ENCODE measurements at places on chromosomes 7 and 10.

DNA sequence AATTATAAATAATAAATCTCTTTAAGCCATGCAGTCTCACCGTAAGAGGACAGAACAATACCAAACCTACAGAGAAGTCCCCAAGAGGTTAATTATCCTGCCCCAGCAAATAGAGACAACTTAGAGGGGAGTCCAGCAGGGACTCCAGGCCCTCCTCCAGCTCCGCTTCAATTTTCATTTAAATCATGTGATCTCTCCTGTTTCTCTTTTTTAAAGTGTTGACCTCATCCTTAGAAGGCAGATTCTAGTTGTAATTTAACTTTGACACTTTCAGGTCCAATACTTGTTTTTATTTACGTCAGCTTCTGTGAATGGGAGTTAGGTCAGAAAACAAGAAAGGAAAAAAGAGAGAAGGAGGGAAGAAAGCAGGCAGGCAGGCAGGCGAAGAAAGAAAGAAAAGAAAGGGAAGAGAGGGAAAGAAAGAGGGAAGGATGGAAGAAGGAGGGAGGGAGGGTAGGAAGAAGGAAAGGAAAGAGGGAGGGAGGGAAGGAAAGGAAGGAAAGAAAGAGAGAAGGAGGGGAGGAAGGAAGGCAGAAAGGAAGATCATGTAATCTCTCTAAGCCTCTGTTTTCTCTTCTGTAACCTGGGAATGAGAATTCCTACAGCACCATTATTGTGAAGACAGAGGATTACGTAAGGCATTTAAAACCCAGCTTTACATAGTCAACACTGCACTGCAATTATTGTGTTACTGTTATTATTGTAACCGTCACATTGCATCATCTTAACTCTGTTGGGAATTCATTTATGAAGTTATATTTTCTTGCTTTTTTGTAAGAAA, 227.7 kb downstream of the SKIDA1 start:
- no peak for DNase-seq

DNA sequence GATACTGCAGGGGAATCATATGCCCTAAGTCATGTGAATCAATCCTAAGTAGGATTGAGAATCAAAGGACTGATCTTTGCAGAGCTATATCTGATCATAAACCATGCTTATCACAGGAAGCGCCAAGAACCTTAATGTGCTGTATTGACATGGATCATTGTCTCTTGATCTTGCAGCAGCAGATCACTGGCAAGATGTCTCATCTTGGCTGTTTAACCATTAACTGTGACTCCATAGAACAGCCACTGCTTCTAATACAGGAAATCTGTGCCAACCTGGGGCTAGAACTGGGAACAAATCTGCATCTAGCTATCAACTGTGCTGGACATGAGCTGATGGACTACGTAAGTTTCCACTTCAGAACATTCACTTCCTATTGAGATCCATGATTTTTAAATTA, 21.6 kb downstream of the ENO4 start:
- DNase-seq = no peak

GRCh38 chr7:17996442-17997223, 31.0 kb downstream of the PRPS1L1 start:
- DNase-seq = no peak

DNA sequence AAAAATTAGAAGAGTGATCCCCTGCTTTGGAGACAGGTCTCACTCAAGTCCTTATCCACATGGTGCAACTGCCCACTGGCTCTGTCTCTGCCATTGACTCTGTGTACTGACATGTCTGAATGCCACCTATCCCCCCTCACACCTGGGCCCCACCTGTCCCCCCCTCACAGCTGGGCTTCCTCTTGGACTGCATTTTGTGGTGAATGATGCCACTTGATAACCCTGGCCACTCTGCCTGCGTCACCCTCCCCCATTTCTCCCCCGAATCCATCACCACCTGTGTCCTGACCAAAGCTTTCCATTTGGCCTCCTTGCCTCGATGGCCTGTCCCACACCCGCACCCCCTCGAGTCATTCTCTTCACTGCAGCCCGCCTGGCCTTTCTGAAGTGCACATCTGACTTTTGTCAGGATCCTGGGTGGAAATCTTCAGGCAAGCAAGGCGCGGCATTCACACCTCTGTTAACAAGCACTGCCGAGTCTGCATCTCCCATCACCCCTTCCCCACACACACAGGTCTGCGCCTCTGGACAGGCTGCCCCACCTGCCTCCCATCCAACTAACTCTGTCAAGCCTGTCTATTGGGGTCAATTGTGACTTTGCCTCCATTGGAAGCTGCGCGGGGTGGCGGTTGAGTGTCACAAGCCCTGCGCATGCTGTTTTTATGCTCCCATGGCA, 175.3 kb upstream of the KLF14 start:
- DNase-seq = no peak

DNA sequence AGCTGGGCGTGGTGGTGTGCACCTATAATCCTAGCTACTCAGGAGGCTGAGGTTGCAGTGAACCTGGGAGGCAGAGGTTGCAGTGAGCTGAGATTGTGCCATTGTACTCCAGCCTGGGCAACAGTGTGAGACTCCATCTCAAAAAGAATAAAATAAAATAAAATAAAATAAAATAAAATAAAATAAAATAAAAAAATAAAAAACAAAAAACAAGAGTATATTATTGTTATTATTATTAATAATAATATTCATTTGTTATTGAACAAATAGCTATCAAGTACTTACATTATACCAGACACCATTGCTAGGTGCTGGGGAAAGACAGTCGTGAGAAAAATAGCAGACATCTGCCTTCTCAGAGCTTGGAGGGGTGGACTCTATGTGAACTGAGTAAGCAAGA, 24.1 kb downstream of the PAX2 start:
- no peak for DNase-seq

GRCh38 chr7:145265180-145265579, 429.3 kb upstream of the TPK1 start:
- DNase-seq = no peak

GRCh38 chr10:110779489-110779888, 92.2 kb upstream of the PDCD4 start:
- DNase-seq = no peak

GRCh38 chr7:36441344-36442022, 51.8 kb downstream of the ANLN start:
- no peak for DNase-seq

DNA sequence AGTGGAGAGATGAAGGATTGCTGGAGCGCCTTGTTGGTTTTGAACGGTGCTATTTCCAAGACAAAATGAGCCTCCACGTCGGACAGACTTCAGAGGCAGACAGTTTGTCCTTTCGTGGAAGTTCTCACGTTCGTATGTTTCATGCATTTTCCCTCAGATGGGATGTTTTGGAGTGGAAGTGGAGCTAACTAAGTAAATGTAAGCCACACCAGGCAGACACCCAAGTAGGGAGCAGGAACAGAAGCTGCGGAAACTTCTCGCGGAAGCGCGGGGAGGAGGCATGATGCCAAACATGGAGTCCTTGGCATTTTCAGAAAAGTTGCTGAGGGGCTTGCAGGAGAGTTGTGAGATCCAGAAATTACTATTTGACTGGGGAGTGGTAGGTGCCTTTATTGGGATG, 145.6 kb upstream of the PRR15 start:
- no peak for DNase-seq

- DNase-seq = no peak
Observed at GRCh38 chr10:30178356-30178964, 119.1 kb upstream of the JCAD start.

GRCh38 chr7:125930848-125931247, 1001.2 kb upstream of the POT1 start:
- no peak for DNase-seq

GRCh38 chr10:64115908-64116643, 594.9 kb downstream of the REEP3 start:
- DNase-seq = no peak

DNA sequence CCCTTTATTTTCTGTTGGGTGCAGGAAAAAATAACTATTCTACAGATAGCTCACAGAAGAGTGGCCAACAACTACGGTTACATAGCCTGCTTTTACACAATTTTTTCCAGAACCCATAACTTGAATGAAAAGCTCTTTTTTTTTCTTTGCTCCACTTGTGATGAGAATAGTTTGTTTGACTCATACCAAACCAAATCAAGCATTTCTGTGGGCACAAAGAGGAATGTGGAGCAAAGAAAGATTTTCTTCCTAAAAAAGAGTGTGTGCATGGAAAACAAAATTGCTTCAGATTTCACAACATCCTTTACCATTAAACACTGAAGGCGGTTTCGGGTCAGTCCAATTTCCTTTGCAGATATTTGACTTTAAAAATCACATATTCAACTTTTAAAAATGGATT, 54.8 kb upstream of the RAB11FIP2 start:
- DNase-seq = no peak

GRCh38 chr10:119714484-119714816, 11.4 kb upstream of the INPP5F start:
- no peak for DNase-seq

GRCh38 chr7:6153646-6154541, 118.5 kb downstream of the CYTH3 start:
- DNase-seq = no peak

DNA sequence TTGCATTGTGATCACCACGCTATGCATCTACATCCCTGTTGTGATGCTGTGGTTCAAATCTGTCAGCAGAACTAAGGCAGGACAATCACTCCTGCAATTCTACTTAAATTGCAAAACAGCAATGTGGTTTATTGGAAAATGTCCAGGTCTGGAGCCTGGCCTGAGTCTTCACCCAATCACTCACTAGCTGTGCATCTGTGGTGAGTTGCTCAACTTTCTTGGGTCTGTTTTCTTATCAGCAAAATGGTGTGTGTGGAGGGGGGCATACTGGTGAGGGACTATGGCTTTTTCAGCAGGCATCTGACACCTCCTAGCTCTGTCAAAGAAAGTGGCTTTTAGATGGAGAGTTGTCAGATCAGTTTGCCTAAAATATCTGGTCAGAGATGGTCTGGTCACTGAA, 108.3 kb upstream of the FEZF1 start:
- DNase-seq = no peak

DNA sequence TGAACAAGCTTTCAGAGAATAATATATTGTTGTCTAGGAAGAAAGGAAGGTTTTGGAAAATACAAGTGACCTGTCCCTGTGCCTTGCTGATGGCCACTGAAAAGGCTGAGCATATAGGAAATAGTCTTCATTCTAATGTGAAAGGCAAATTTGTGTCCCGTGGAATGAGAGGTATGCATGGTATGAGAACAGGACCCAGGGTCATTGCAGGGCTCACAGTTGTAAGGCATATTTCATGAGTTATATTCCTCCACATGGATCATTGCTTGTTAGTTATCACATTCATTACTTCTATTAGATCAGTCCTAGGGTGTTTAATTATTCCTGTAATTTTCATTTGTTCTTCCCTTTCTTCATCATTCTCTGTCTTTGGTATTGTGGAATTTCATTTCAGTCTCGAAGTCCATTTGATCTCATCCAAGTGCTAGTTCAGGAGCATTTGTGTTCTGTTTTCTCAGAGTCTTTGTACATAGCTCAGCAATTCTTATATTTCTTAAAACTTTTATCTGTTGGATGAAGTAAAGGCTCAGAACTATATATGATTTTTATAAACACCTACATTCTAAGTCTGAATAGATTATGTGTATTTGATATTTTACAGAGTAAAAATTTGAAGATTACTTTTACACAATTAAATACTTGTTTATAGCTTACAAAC, 39.4 kb upstream of the ARHGAP21 start:
- DNase-seq = no peak

- no peak for DNase-seq
Observed at GRCh38 chr10:120824881-120825309, 26.3 kb upstream of the WDR11 start.

- DNase-seq = no peak
Observed at GRCh38 chr10:99685597-99685967, 26.3 kb downstream of the ENTPD7 start.

DNA sequence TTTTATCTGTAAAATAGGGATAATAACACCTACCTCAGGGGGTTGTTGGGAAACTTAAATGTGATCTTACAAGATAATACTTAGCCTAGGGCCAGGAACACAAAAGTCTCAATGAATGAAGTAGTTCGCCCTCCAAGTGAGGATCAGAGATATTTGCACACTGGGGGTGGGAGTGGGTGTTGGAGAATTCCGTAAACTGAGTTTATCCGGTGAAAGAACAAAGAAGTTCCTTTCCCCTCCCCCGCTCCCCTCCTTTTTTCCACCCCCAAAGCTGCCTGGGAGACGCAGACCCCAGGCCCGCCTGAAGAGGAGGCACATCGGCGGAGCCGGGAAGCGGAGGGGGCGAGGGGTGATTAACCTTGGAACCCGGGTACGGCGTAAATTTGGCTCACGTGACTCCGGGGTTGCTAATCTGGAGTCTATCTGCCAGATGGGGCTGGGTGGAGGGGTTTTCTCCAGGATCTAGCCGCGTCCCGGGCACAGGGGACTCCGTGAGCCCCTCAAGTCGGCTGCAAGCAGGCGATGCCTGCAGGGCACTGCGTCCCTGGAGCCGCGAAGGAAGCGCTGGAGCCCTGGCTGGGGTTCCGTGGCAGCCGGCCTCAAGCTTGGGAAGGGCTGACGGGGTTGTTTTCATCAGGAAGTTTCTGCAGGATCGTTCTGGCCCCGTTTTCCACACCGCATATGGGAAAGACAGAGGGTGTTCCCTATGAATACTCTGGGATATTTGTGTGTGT, 1.4 kb upstream of the PODXL start:
- no peak for DNase-seq

DNA sequence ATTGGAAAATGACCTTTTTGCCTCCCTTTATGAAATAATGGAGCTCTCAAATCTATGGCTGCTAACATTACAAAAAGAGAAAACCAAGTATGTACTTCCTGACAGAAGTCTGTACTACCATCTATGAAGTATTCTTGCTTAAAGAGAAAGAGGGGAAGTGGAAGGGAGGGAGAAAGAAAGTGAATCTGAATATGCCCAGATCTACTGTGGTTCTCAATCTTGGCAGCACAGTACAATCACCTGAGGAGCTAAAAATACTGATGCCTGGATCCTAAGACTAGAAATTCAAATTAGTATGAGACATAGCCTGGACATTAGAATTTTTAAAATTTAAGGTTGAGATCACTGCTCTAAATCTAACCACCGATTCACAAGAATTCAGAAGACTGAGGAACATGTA, 85.2 kb downstream of the IGF2BP3 start:
- no peak for DNase-seq

GRCh38 chr7:77252506-77252905, 52.9 kb upstream of the FGL2 start:
- no peak for DNase-seq

DNA sequence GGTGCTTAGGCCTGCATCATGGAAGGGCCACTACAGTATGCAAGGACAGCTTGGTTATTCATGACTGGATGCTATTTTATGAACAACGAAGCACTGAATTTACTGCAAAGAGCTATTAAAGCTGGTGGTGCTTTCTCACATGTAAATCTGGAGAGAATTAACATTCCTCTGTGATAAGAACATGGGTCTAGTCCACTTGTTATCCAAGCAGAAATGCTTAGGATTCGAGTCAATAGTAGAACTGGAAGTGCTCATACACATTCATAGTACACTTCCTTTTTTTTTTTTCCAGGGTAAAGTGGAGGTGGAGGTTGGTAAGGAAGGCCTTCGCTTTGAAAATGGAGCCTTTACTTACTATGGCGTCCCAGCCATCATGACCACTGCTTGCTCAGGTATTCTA, 35.0 kb downstream of the CNNM1 start:
- DNase-seq = no peak

GRCh38 chr10:44416936-44417335, 32.0 kb upstream of the CXCL12 start:
- no peak for DNase-seq

Measured in stimulated activated CD8-positive, alpha-beta memory T cell treated with anti-CD3 and anti-CD28 coated beads, Interleukin-15, amount 100 ng/mL, for 48 hours (primary cell).